ENCODE measurements at places on chromosomes 12 and 14.

DNA sequence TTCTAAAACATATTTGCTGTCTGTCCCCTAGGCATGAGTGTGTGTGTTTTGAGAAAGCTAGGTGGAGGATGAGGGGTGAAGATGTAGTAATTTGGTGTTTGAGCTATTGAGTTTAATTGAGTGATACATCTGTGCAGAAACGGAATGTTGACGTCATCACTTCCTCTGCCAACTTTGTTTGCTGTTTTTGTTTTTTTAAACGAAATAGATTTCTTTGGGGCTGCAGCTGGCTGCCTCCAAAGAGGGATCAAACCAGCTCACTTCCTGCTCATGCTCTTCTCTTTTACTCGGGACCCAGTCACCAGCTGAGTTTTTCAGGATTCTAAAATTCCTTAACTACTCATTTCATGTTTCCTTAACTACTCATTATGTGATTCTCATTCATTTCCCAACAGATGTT, 19.5 kb upstream of the CRACR2A start:
- DNase-seq = no peak

GRCh38 chr14:80456209-80456608, 244.9 kb upstream of the DIO2 start:
- DNase-seq = no peak

DNA sequence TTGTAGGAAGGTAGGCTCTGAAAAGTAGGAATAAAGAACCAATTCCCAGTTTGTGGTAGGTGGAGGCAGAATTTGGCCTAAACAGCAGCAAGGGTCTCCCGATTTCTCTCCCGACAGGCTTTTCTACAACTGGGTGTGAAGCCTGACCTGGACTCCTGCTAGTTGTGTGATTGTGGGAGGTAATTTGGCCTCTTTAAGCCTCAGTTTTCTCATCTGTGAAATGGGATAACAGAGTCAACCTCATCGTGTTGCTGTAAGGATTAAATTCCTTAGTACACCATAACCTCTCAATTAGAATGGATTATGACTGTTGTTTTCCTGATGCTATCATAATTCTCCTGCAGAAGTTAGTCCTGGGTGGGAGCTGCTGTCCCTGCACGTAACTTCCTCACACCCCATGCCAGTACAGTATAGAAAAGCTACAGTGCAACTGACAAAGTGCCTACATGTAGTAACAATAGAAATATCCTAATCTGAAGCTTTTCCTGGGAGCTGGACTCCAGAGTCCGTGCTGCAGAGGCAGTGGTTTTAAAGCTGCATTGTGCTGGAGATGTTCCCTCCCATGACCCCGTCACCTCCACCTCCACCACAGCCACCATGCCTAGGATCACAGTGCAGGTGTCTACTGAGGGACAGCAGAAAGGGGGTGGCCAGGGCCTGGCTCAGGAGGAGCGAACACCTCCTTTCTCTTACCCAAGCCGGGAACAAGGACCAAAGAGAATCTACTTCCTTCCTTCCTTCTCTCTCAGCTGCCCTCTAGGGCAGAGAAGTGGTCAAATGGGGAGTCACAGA, 76.5 kb downstream of the FBXL14 start:
- DNase-seq = no peak

- DNase-seq = no peak
Observed at GRCh38 chr12:67989184-67989920, at the start of gene IFNG-AS1. Gene IFNG-AS1, plus strand, starts transcription at chr12:67989447.

- no peak for DNase-seq
Observed at GRCh38 chr12:34401659-34402227, 379.4 kb downstream of the ALG10 start.

DNA sequence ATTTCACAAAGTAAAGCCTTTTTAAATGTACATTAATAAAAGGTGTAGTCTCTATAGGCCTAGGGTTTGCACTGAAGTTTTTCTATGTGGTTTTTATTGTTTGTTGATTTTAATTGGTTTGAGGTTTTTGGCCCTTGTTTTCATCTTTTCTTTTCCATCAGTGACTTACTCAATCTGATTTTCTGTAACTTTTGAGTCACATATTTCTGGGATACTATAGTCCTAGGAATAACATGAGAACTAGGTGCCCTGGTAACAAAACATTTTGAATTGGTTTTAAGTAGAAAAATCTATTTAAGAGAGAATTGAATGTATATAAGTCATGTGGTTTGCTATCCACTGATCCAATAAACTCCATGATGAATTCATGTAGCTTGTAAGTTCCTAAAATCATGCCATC, 311.9 kb downstream of the CEP128 start:
- no peak for DNase-seq

- no peak for DNase-seq
Observed at GRCh38 chr12:62730649-62731048, 204.3 kb downstream of the PPM1H start.

- peak; percentile 86 for DNase-seq
Observed at GRCh38 chr12:75177997-75178396, 31.6 kb downstream of the KCNC2 start.

All from HCT116 (cell line).